Renal cortex interstitium (tissue), 15 donors: ENCODE measurements at places on chromosomes 6 and 20.

DNA sequence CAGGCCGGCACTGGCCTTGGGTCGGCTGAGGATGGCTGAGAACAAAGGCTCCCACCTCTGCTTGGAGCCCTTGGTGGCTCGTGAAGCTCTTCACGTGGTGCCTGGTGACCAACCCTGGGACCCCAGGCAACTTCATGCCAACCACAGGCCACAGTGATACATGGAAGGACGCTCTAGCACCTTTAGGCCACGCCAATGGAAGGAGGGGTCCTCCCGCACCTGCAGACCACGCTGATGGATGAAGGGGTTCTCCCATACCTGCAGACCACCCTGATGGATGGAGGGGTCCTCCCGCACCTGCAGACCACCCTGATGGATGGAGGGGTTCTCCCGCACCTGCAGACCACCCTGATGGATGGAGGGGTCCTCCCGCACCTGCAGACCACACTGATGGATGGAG is 62.5 kb downstream of the ERMARD start:
- DNase-seq = no peak

GRCh38 chr6:100574836-100575235 is 110.1 kb upstream of the SIM1 start:
- no peak for DNase-seq

GRCh38 chr6:137776786-137777686 is 90.0 kb upstream of the TNFAIP3 start:
- DNase-seq = no peak

GRCh38 chr6:43405354-43405753 is 22.0 kb upstream of the ABCC10 start:
- DNase-seq = no peak

DNA sequence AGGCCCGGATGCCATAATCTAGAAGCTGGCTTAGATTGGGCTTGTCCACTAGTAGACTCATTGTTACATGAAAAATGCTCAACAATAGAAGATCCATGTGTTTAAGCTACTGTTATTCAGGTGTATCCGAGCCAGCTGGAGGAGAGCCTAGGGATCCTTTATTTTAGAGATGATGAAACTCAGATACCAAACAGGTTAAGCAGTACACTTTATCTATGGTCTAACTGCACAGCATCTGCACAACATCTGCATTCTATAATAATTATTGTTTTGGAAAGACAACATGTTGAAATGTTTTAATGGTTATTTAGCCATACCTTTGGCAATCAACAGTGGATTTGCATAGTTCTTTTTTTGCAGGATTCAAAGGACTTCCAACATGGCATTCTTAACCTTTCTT is 134.1 kb downstream of the RFPL4B start:
- DNase-seq = no peak

GRCh38 chr6:44635486-44635885 is 248.0 kb downstream of the CDC5L start:
- no peak for DNase-seq

DNA sequence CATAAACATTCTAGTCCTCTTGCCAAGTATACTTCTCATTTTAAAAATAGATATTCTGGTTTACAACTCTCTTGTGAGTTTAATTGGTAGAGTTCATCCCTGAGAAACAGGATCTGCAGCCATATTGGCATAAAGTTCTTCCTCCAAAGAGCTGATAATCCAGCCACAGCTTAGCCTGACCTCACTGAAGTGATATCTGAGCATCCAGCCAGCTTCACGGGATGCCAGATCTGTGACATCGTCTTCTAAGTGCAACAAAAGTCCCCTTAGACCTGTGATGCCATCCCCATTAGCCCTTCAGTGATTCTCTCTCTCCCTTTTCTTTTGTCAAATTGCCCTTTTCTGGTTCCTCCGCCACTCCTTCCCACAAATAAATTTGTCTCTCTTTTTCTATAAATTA is 180.6 kb upstream of the STXBP5 start:
- no peak for DNase-seq

DNA sequence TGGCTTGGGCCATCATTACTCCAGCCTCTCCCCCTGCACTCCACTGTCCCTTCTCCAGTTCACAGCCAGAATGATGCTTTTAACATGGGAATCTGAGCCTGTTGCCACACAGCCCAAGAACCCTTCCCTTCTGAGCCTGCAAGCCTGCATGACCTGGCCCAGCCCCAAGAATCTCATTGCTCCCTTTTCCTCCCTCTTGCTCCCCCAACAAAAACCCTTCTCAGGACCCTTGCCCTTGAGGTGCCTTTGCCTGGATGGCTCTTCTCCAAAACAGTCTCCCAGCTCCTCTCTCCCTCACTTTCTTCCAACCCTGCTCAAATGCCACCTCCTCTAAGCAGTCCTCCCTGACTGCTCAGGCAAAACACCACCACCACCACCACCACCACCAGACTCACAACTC is 157.2 kb downstream of the ANKRD60 start:
- no peak for DNase-seq

DNA sequence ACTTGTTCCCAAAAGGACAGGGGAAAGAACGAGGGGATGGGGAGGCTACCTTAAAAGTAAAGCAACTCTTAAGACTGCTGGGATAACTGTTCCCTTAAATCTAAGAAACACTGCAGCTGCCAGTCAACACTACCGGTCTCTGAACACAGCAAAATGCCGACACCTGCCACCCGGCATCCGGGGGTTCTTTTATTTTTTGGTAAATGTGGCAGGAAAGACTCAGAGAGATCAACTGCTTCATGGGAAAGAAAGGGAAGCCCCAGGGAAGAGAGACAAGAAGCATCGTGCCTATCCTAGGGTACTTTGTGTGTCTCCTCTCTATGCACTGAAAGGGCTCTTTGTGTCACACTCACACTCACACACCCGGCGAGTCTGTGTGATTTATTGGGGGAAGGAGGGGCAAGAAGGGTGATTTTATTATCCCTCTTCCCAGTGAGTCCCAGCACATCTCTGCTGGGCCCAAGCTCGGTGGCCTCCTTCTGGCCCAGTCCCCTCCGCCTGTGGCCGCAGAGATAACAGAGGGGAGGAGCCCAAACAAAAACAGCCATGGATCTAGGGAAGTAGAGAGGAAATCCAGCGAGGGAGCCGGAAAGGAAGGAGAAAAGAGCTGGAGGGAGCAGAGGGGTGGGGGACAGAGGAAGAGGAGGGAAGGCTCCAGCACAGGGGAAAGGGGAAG is 1.4 kb downstream of the FYN start:
- DNase-seq = peak; percentile 67

- DNase-seq = no peak
Observed at GRCh38 chr6:107657755-107658461, 166.2 kb downstream of the SCML4 start.

GRCh38 chr20:51562027-51562331 is 19.5 kb upstream of the NFATC2 start:
- DNase-seq = no peak

DNA sequence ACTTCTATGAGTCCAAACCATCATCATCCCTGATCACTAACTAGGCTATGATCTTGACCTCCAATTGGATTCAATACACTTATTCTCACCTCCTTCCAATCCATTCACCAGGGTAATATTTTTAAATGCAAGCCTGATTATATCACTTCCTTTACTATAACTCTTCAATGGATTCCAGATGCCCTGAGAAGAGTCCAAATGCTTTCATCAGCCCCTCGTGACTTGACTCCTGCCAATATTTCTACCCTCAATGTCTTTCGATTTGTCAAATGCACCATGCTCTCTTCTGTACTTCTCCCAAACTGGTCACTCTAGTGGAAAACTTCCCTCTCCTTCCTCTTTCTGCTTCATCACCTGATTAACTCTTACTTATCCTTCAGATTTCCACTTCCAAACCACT is 70.8 kb downstream of the CD164 start:
- no peak for DNase-seq

GRCh38 chr20:22437354-22437753 is 147.0 kb downstream of the FOXA2 start:
- DNase-seq = no peak

- no peak for DNase-seq
Observed at GRCh38 chr6:133236932-133237331, 4.2 kb upstream of the EYA4 start.

DNA sequence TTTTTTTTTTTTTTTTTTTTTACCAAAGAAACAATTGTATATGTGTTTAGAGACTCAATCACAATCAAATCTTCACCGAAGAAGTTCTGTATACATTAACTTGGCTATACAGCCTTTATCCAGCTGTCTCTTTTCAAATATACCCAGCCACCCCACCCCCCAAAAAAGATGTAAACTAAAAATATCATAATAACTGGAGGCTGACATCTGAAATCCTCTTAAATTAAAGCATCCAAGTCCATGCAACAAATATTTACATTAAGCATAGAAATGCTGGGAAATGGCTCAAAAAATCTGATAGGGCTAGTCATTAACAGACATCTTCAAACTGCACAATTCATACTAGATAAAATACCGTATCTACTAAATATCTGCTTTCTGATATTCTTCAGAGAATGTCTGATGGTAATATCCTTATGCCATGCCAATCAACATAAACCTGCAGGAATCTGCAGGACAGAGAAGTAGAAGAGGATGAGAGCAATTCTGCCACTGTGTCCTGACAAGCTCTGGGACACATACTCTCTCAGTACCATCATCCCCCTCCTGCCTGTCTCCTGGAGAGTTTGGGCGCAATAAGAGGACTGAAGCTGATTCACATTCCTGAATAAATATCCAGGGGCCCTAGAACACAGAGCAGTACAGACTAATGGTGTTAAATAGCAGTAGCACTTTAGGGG is 152.4 kb downstream of the KIF6 start:
- no peak for DNase-seq

DNA sequence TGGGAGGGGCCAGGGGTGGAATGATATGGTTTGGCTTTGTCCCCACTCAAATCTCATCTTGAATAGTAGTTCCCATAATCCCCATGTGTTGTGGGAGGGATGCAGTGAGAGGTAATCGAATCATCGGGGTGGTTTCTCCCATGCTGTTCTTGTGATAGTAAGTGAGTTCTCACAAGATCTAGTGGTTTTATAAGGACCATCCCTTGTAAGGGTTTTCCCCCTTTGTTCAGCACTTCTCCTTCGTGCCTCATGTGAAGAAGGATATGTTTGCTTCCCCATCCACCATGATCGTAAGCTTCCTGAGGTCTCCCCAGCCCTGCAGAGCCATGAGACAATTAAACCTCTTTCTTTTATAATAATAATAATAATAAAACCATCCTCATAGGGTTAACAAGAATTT is 88.8 kb upstream of the PRND start:
- DNase-seq = no peak

GRCh38 chr20:63099456-63100173 is 92.9 kb upstream of the BHLHE23 start:
- DNase-seq = no peak

DNA sequence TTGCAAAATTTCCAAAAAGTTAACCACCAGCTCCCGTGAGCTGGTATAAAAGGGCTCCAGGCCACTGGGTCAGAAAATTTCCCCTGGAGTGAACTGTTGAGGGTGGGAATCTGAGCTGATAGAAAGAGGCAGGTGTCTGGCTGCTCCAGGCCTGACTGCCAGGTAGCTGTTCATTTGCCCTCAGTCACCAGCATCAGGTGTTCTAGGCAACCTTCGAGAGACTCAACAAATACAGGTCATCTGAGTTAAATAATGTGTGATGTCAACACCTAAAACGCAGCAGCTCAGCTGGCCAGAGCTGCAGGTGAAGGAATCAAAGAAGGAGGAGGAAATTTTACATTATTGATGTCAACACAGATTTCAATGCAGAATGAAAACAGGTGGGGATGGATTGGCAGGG is 46.7 kb downstream of the KCNK5 start:
- DNase-seq = no peak

GRCh38 chr6:7246401-7247178 is 66.4 kb downstream of the SSR1 start:
- DNase-seq = no peak

DNA sequence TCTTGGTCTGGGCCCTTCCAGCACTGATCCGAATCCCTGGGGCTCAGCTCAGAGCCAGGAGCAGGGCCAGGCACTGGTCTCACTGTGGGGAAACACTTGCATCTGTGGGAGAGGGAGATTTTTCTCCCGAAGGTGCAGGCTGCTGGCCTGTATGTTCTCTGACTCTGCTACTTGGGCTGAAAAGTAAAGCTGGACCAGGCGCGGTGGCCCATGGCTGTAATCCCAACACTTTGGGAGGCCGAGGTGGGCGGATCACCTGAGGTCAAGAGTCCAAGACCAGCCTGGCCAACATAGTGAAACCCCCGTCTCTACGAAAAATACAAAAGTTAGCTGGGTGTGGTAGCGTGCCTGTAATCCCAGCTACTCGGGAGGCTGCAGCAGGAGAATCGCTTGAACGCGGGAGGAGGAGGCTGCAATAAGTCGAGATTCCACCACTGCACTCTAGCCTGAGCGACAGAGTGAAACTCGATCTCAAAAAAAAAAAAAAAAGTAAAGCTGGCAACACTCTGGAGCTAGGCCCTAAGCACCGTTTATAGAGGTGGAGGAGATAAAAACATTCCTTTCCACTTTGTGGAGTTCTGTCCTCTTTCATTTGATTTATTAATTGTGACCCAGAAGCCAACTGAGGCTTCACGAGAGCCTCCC is 41.7 kb downstream of the JPH2 start:
- no peak for DNase-seq

DNA sequence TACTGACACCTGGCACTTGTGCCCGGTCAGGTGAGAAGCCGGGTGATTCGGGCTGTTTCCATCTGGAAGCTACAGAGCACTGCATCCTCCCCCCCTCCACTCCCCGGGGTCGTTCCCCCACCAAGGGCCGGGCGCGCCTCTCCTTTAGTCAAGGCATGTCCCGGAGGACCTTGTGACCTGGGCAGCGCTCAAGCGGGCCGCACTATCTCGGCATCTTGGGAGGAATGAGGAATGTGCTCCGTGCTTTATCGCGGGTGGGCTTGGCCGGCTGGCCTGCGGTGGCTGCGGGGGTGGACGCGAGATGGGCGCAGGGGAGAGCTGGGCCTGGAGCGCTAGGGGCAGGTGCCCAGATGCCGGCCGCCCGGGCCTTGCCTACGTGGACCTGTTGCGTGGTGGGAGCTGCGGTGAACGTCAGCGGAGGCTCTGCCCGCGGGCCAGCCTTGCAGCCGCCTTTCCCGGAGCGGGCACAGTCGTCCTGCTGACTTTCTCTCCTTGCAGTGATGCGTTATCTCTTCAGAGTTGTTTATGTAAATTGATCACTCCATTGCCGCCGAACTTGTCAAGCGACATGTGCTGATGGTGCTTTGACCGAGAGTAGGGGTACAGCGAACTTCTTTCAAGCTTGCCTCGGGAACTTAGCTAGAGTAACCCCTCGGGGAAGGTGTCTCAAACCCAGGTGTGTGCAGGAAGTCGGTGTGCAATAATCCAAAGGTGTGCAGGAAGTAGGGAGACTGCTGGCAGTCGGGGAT is 1.1 kb downstream of the LRRC1 start:
- no peak for DNase-seq

GRCh38 chr20:63290677-63291472 is 2.1 kb upstream of the COL20A1 start:
- no peak for DNase-seq

GRCh38 chr6:29989211-29989610 is 46.9 kb downstream of the HLA-A start:
- no peak for DNase-seq

- no peak for DNase-seq
Observed at GRCh38 chr6:6749702-6750491, 161.4 kb downstream of the LY86 start.
